ENCODE measurements at places on chromosomes 16 and 17. TPM values are rescaled to one million over a fixed set of nuclear protein-coding genes. Genes with fewer than 3 reads are reported as not detected.

Gene FSCN2
- 0.35 TPM for total RNA-seq

- DNase-seq = peak; percentile 49
These were observed 725 bp downstream of the KRTAP16-1 start for GRCh38 chr17:41308251-41308917.

GRCh38 chr16:78275420-78275819, 176.0 kb downstream of the WWOX start:
- DNase-seq = no peak

GRCh38 chr16:61364990-61365389, 671.2 kb downstream of the CDH8 start:
- no peak for DNase-seq

- DNase-seq = no peak
These were observed 43.4 kb upstream of the ACSF3 start for GRCh38 chr16:89050119-89050867.

GRCh38 chr17:79809530-79810129, 12.8 kb upstream of the CBX8 start:
- DNase-seq = no peak
